Activated naive CD4-positive, alpha-beta T cell treated with Interleukin-2 at 50 U/mL for 16 hours (primary cell): ENCODE measurements at places on chromosomes 13 and 19.

DNA sequence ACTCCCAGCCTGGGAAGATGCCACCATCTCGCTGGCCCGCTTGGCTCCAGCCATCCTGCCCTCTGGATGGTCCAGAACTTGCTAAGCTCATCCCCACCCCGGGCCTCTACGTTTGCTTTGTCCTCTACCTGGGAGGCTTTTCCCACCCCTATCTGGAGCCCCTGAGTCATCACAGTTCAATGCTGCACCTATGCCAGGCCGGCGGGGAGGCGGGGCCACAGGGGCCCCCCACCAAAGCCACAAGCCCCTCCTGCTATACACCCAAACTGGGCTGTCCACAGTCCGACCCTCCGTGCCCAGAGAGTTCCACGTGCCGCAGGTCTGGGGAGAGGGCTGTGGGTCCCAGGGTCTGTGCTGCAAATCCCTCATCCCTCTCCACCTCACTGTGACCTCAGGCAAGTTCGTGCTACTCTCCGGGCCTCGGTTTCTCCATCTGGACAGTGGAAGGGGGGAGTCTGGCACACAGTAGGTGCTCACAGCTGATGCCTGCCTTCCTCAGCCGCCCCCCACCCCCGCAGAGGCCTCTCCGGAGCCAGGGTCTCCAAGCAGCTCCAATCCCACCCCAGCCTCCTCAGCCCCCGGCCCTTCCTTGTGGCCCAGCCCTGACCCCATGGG is 1.9 kb upstream of the TCF3 start:
- DNase-seq, result no peak

- no peak for DNase-seq
Observed at GRCh38 chr13:90293793-90294361, 1053.6 kb upstream of the MIR17HG start.

DNA sequence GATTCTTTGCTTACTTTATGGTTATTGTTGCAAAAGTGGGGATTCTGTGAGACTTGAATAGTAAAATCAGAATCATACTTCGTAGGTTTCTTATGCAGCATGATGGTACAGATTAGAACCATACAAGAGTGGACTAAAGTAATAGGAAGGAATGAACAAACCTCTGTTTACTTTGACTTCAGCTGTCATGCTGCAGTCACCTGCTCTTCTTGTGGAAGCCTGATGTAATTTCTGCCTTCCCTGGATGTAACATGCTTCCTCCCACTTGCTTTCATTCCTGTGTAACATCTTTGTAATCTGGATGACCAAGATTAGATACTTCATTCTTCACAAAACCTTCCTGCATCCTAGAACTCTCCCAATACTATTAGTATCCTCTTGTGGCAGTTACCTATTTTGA is 235.0 kb downstream of the PCCA start:
- no peak for DNase-seq

GRCh38 chr19:13037161-13037560 is 41.9 kb downstream of the NFIX start:
- no peak for DNase-seq

- no peak for DNase-seq
Observed at GRCh38 chr13:33796095-33796494, 21.9 kb upstream of the RFC3 start.

DNA sequence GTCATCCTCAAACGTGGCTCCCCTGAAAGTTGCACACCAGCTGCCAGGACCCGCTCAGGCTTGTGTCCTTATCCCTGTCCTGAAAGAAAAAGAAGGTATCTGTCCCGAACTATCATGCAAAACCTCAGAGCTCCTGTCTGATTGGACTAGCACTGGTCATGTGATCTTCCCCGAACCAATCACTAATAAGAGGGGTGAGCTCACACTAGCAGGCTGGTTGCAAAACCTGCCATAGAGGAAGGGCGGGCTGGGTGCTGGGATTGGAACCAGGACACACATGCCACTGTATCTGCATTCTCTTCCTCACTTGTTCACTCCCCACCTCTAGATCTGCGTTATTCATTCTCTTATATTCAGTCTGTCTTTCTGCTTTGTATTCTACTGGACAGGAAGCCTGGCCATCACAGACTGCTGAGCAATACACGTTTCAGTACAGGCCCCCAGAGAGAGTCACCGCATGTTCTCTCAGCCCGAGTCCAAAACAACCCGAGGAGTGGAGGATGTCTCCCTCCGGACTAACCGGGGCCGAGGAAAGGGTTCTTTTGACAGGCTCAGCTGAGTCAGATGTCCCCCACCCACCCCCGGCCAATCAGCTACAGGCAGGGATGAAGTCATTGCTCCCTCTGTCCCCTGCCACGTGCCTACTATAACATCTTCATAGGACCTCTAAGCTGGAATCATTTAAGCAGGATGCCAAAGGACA is 97.7 kb downstream of the SIPA1L3 start:
- DNase-seq, result no peak

DNA sequence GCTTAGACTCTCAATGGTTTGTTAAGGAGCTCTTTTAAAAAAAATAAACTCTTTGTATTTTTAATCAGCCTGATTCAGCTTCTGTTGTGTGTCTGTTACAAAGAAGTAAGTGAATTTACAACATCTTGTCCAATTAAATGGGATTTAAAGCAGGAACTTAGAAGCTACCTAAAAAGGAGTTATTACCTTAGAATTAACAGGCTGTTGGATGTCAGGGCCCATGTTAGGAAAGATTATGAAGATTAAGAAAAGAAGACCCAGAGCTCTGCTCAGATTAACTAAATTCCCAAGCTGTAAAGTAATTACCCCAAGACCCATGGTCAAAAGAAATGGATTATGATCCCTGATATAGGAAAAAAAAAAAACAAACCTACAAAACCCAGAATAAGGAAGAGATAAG is 44.1 kb upstream of the ZNF780A start:
- no peak for DNase-seq

- no peak for DNase-seq
Observed at GRCh38 chr13:49098771-49099512, 121.2 kb upstream of the MLNR start.

- no peak for DNase-seq
Observed at GRCh38 chr13:83877651-83878355, 4.5 kb downstream of the SLITRK1 start.
